ENCODE measurements at places on chromosomes 5 and 9. TPM values are rescaled to one million over a fixed set of nuclear protein-coding genes. Genes with fewer than 3 reads are reported as not detected.

- H3K4me3 ChIP-seq, result no peak overlapping the region
- H3K36me3 ChIP-seq, result no peaks in the 10 kb centered on the region
- H3K4me1 ChIP-seq, result peaks cover 81% of the 10 kb centered on the region
- peak; percentile 72 for DNase-seq
- H3K27ac ChIP-seq, result peak overlapping the region; percentile 71
- H3K27me3 ChIP-seq, result no peaks in the 10 kb centered on the region
These were observed 39.2 kb downstream of the TLE4 start for GRCh38 chr9:79610791-79611614.

DNA sequence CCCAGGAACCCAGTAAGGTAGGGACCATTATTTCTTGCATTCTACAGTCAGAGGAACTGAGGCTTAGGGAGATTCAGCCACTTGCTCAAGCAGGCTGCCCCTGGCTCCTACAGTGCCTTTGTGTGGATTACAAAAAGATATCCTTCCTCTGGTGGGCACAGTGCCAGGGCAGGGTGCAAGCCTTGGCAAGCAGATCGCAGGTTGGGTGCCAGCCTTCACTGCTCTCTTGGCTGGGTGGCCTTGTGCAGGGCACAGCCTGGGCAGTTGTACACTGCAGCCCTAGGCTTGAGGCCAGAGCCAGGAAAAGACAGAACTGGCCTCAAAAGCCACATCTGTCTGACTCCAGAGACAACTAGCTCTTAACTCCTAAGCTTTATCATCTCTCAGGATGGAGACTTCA lies 15.0 kb downstream of the DOCK2 start:
- no peaks in the 10 kb centered on the region for H3K27me3 ChIP-seq
- peaks cover 52% of the 10 kb centered on the region for H3K4me1 ChIP-seq
- DNase-seq, result no peak
- no peak overlapping the region for H3K4me3 ChIP-seq
- H3K36me3 ChIP-seq, result peaks cover 38% of the 10 kb centered on the region

- no peak for DNase-seq
- H3K27ac ChIP-seq, result no peak overlapping the region
- no peaks in the 10 kb centered on the region for H3K27me3 ChIP-seq
- H3K4me1 ChIP-seq, result no peaks in the 10 kb centered on the region
These were observed 90.5 kb downstream of the RASEF start for GRCh38 chr9:82972446-82972845.

DNA sequence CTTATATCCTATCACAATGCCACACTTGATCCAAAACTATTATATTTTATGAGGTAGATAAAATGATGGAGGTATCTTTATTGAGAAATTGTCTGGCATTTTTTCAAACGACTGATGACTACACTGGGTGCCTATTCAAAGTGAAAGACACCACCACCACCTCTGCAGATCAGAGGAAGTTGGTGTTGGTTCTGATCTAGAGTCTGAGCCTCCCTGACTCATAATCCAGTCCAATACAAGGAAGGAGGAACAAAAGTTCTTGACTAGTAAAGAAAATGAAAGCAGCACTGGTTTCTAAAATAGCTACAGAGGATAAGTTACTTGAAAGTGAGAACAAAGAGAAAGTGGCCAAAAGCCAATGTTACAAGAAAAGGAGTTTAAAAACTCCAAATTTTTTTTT lies 139.9 kb downstream of the RFX3 start:
- DNase-seq, result no peak
- no peak overlapping the region for H3K4me3 ChIP-seq
- no peaks in the 10 kb centered on the region for H3K4me1 ChIP-seq

DNA sequence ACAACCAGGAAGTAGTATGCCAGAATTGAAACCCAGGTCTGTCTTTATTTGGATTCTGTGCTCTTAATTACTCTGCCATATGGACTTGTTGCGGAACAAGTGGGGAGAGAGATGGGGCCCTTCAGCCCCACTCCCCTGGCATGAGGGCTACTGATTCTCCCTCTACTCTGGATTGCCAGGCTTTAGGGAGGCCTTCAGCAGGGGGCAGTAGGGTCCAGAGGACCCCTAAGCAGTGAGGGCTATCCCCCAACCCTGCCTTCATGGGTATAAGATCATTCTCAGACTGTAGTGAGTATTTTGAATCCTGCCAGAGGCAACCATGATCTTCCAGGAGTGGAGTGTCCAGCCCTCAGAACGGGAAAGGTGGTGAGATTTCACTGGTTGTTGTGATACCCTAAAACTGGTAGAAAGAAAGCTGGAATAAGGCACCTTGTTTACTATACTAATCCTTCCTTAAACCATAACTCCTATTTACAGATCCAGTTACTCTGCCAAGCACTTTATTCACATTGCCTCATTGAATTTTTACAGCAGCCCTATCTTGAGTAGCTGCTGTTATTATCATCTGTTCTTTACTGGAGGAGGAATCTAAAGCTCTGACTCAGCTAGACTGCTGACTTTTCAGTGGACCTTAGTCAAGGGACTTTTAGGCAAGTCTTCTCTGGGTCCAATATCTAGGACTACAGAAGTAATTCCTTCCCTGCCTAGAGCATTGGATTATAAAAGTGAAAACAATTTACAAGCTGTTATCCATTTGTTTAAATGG lies 31.3 kb upstream of the LARP1 start:
- H3K36me3 ChIP-seq, result no peaks in the 10 kb centered on the region
- no peaks in the 10 kb centered on the region for H3K27me3 ChIP-seq
- DNase-seq, result no peak

GRCh38 chr5:44506561-44506960 lies 117.3 kb upstream of the FGF10 start:
- no peak for DNase-seq
- no peaks in the 10 kb centered on the region for H3K4me1 ChIP-seq
- no peaks in the 10 kb centered on the region for H3K36me3 ChIP-seq
- H3K27me3 ChIP-seq, result 0 out of 2 replicates have a peak, but pooled peaks cover 3% of the 10 kb centered on the region

DNA sequence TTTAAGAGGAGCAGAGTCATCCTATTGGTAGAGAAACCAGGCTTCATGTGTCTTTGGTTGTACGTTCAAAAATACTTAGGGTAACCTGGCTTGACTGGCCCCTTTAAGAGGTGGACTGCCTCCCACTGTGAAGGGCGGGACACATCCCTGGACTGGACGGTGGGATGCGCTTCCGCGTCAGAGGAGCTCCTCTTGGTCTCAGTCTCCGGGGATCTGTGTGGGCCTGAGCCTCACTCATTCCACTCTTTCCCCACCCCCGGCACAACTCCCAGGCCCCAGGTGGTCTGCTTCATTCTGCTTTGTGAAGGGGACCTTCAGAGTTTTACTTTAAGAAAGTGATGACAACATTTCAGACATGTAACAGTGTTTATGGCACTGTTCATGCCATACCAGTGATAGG lies 601.1 kb downstream of the IRX1 start:
- no peak for DNase-seq
- H3K27ac ChIP-seq, result no peak overlapping the region
- no peaks in the 10 kb centered on the region for H3K4me1 ChIP-seq
- H3K36me3 ChIP-seq, result no peaks in the 10 kb centered on the region
- no peaks in the 10 kb centered on the region for H3K27me3 ChIP-seq
- no peak overlapping the region for H3K4me3 ChIP-seq

DNA sequence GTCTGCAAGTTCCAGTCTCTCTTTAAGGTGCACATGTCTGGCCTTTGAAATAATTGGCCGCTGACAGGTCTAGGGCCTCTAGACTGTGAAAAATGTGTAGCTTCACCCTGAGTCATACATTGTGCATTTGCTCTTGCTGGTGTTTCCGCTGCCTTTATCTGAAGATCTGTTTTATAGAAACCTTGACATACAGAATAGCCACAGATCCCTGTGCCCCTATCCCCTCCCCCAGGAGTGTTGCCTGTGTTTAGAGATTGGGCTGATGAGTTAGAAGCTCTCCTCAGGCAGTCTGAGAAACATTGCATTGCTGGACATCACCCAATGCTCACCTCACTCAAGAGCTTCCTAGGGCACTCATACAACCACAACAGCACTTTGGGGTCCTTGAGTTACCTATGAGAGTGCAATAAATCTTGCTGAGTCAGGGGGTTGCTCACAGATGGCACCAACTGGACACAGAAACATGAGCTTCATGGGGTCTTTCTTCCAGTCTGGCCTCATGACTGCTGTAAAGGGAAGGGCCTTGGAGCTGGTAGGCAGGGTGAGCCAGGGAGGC lies 3.8 kb upstream of the ZNF782 start:
- H3K27me3 ChIP-seq, result no peaks in the 10 kb centered on the region
- H3K36me3 ChIP-seq, result no peaks in the 10 kb centered on the region
- H3K4me1 ChIP-seq, result peaks cover 14% of the 10 kb centered on the region

The PCDHA1 gene
- not detected for total RNA-seq

The SHOC1 gene
- not detected for total RNA-seq
